Osteocyte (in vitro differentiated cells): ENCODE measurements at places on chromosomes 7 and 10. TPM values are rescaled to one million over a fixed set of nuclear protein-coding genes. Genes with fewer than 3 reads are reported as not detected.

DNA sequence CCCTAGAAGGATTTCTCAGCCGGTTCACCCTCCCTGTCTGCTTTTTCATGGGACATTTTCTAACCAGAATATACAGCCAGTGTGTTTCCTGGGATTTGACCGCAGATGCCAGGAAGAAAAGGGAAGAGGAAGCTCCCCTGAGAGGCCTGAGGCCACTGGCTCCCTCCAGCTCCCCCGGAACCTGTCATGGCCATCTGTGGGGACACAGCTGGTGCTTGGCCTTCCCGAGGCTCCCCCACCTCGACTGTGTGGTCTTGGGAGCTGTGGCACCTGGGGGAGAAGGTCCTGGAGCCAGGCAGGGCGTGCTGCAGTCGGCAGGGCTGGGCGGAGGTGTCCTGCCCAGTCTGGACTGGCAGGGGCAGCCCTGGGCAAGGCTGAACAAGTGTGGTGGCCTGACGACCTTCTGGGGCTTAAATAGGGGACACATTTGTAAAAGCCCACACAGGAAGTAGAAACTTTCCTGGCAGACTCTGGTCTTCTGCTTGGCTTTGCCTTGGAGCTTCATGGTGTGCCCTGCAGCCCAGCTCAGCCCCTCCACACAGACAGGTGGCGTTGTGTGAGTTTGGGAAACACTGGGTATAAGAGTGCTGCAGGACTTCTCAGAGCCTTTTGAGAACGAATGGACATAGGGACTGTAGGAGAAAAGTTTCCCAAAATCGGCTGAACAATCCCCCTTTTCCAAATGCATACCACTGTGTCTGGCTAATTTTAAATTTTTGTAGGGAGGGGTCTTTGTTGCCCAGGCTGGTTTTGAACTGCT lies 6.8 kb downstream of the BRI3 start:
- peak overlapping the region; percentile 27 for H3K27ac ChIP-seq
- peaks cover 13% of the 10 kb centered on the region for H3K36me3 ChIP-seq
- H3K4me1 ChIP-seq, result peaks cover 49% of the 10 kb centered on the region
- H3K4me3 ChIP-seq, result no peak overlapping the region
- no peak for DNase-seq

GRCh38 chr10:132723330-132723970 lies 62.5 kb downstream of the NKX6-2 start:
- H3K27ac ChIP-seq, result no peak overlapping the region
- H3K4me1 ChIP-seq, result peaks cover 15% of the 10 kb centered on the region
- no peak for DNase-seq

The DYDC2 gene
- total RNA-seq, result not detected in 2 replicates

The SLC18A2 gene
- not detected in 2 replicates for total RNA-seq

The ABLIM1 gene
- total RNA-seq, result 39.0 and 43.3 TPM in 2 replicates

The C10orf53 gene
- not detected in 2 replicates for total RNA-seq

The LBX1 gene
- not detected in 2 replicates for total RNA-seq

The PAX4 gene
- total RNA-seq, result not detected in 2 replicates
